ENCODE measurements at places on chromosomes 16 and 17. TPM values are rescaled to one million over a fixed set of nuclear protein-coding genes. Genes with fewer than 3 reads are reported as not detected.

KRT33A gene
- total RNA-seq = not detected

ADGRG1 gene
- 41.1 TPM for total RNA-seq

KRTAP4-5 gene
- total RNA-seq = not detected

PRAC2 gene
- not detected for total RNA-seq

CCL15 gene
- not detected for total RNA-seq

ASPHD1 gene
- 8.9 TPM for total RNA-seq

PNMT gene
- total RNA-seq = not detected
